Tibial nerve (tissue), 4 donors: ENCODE measurements at places on chromosomes 5 and 9.

- no peak for DNase-seq
These were observed 139.7 kb upstream of the MAN2A1 start for GRCh38 chr5:109550077-109550476.

DNA sequence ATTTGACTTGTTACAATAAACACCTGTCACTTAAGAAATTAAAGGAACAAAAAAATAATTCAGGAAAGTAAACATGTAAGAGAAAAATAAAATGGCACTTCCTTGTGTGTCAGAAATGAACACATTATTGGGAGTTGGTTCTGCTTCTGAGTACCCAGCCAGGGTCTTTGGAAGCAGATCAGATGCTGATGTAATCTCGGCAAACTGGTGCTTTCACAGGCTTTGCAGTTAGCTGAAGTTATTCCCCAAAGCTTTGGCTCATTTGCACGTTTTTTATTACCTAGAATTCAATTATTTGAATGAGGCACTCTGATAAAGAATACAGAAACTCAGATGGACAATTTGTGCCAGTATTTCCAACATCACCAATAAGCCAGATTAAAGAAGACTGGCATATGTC, 10.9 kb downstream of the CDH18 start:
- no peak for DNase-seq

DNA sequence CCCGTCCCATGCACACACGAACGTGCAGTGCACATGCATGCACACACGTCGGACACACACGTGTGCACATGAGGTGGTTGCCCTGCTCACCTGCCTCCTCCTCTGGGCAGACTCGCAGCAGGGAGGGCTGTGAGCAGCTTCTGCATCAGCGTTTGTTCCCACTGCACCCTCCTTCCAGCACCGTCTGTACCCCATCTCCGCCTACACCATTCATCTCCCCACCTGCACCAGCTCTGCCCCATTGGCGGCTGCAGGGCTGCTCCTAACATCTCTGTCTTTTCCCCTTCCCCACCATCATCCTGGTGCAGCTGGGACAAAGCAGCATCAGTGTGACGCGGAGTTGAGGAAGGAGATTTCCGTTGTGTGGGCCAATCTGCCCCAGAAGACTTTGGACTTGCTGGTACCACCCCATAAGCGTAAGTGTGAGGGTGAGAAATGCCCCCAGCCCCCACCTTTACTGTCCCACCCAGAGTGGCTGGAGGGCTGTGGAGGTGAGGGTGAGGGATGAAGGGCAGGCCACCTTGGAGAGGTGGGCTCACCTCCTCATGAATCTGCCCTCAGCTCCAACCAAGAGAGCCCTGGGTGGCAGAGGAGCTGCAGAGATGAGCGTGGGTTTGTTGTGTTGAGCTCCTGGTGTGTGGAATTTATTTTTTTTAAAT, 234.6 kb downstream of the CACNA1B start:
- no peak for DNase-seq

DNA sequence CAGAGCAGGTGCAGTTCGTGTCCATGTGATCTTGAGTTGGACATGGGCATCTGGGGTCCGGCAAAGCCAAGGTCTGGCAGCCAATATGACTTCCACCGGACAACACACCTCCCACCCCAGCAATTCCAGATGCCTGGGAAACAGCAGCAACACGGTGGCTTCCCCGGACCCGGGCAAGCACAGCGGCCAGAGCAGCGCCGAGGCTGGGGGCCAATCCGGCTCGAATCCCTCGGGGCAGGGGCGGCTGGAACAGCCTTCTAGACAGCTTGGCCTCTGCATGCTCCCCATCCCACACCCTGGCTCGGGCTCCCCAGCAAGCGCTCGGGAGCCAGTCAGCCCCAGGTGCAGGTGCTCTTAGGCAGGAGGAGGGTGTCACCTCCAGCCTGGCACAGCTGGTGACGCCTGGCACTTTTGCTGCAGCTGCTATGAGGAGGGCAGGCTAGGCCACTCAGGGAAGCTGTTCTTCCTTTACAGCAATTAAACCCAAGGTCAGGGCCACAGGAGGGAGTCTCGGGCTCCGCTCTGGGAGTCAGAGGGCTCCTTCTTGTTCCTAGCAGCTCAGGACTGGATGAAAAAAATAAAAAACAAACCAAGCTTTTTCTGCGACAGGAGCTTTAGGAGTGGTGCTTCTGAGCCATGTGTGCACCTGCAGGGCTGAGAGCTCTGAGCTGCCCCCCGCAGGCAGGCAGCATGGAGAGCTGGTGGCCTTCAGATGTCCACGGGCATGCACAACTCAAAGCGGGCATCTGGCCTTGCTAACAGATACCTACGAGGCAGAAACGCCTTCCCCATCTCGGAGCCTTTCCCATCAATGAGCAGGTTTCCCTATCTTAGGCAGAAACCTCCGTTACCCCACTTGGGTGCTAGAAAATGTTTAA, 28.2 kb downstream of the DBH start:
- no peak for DNase-seq

- no peak for DNase-seq
These were observed 13.6 kb upstream of the ABCA1 start for GRCh38 chr9:104941597-104941996.

- no peak for DNase-seq
These were observed 69.1 kb downstream of the RIC1 start for GRCh38 chr9:5698004-5698403.

- no peak for DNase-seq
These were observed 299.7 kb downstream of the NPR3 start for GRCh38 chr5:33010846-33011245.
